ENCODE measurements at places on chromosomes 3 and 15. TPM values are rescaled to one million over a fixed set of nuclear protein-coding genes. Genes with fewer than 3 reads are reported as not detected.

DNA sequence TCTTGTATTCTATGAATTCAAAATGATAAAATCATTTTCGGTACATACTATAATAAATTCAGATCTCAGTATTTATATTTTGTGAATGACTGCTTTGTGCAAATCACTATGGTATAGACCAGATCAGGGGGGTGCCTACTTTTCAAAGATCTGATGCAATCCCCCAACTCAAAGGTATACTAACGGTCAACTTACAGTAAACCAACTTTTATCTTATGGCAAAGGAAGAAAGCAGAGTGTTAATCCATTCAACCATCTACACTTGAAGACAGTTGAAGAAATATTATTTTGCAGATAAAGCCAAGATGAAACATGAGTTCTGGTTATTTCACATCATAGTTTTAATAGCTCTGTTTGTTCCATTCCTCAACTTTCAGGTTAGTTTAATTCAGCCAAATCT is 197.1 kb downstream of the MEX3B start:
- no peak overlapping the region for H3K27ac ChIP-seq
- H3K36me3 ChIP-seq: no peaks in the 10 kb centered on the region
- no peak overlapping the region for H3K4me3 ChIP-seq
- H3K4me1 ChIP-seq: no peaks in the 10 kb centered on the region

DNA sequence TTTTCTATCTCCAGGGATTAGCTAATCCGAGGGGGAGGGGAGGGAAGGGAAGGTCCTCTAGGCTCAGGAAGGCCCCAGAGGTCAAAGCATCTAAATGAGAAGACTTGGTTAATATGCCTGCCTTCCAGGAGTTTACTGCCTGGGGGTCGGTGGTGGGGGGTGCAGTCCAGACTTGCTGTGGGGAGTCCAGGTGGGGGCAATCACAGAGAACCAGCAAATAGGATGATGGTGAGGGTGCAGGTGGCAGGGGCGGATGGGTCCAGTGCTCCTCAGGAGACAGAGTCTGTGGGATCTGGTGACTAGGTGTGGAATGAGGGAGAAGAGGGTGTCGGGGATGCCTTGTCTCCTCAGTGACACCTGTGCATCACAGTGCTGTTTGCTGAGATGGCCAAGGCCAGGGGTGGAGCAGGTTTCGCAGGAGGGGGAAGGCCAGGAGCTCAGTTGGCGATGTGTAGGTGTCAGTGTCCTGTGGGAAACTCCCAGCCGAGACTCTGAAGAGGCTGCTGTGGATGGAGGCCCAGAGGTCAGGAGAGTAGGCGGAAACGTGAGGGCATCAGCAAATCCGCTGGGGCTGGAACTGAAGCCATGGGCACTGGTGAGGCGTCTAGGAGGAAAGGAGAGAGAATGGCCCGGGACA is 8.1 kb downstream of the CFAP100 start:
- no peak overlapping the region for H3K27ac ChIP-seq
- no peaks in the 10 kb centered on the region for H3K4me1 ChIP-seq
- no peak overlapping the region for H3K4me3 ChIP-seq
- DNase-seq: no peak
- H3K36me3 ChIP-seq: no peaks in the 10 kb centered on the region
- peaks cover 2% of the 10 kb centered on the region for H3K27me3 ChIP-seq

- peak; percentile 83 for DNase-seq
- H3K4me3 ChIP-seq: peak overlapping the region; percentile 53
- H3K36me3 ChIP-seq: peaks cover 3% of the 10 kb centered on the region
- peaks cover 25% of the 10 kb centered on the region for H3K27me3 ChIP-seq
- peaks cover 20% of the 10 kb centered on the region for H3K4me1 ChIP-seq
Measured at GRCh38 chr15:31511707-31512310, 185.2 kb downstream of the KLF13 start.

GRCh38 chr3:100613721-100614390 is 4.5 kb downstream of the ADGRG7 start:
- H3K36me3 ChIP-seq: peaks cover 24% of the 10 kb centered on the region
- H3K4me1 ChIP-seq: peaks cover 7% of the 10 kb centered on the region
- H3K27ac ChIP-seq: no peak overlapping the region

DNA sequence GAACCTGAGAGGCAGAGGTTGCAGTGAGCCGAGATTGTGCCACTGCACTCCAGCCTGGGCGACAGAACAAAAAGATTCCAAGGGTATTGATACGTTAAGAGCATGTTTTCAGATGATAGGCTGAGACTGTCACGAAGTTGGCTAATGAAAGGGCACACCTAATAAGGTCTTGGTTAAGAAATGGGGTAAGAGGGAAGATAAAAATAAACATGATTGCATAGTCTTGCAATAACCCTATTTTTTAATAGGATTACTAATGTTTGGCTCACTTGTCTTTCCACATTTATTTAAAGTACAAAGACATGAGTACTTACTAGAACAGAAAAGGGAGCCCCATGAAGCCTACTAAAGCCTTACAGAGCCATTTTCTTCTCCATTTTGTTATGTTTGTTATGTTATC is 109.0 kb downstream of the FRMD4B start:
- no peaks in the 10 kb centered on the region for H3K36me3 ChIP-seq
- no peaks in the 10 kb centered on the region for H3K27me3 ChIP-seq
- H3K4me3 ChIP-seq: no peak overlapping the region
- no peak for DNase-seq
- peaks cover 20% of the 10 kb centered on the region for H3K4me1 ChIP-seq
- no peak overlapping the region for H3K27ac ChIP-seq

DNA sequence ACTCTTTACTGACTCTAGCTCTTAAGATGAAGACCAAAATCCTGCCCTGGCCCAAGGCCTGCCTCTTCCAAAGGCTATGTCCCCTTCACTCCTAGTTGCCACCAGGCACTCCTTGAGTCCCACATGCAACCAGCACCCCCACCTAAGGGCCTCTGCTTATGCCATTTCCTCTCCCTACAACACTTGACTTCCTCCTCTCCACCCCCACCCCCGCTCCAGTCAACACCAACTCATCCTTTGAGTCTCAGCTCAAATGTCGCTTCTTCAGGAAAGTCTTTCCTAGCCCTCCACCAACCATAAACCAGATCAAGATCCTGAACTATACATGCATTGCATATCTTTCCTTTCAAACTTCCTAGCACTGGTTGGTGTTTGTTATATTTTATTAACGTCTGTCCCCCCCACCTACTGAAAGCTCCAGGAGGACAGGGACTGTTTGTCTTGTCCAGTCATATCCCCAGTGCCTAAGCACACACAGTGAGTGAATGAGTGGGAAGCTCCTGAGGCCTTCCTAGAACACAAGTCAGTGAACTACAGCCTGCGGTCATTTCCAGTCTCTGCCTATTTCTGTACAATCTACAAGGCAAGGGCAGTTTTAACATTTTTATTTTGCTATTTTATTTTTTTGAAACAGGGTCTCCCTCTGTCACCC is 7.3 kb downstream of the TBC1D2B start:
- H3K27me3 ChIP-seq: no peaks in the 10 kb centered on the region
- peak overlapping the region; percentile 67 for H3K4me3 ChIP-seq
- H3K36me3 ChIP-seq: peaks cover 24% of the 10 kb centered on the region
- H3K4me1 ChIP-seq: peaks cover 33% of the 10 kb centered on the region
- H3K27ac ChIP-seq: no peak overlapping the region

- peaks cover 2% of the 10 kb centered on the region for H3K27me3 ChIP-seq
- H3K27ac ChIP-seq: no peak overlapping the region
- no peaks in the 10 kb centered on the region for H3K36me3 ChIP-seq
Measured at GRCh38 chr3:34364335-34364734, 565.9 kb downstream of the PDCD6IP start.

- H3K4me3 ChIP-seq: no peak overlapping the region
- no peaks in the 10 kb centered on the region for H3K36me3 ChIP-seq
- H3K27ac ChIP-seq: no peak overlapping the region
- no peaks in the 10 kb centered on the region for H3K27me3 ChIP-seq
- no peaks in the 10 kb centered on the region for H3K4me1 ChIP-seq
- DNase-seq: no peak
Measured at GRCh38 chr15:26537663-26538062, 235.2 kb downstream of the GABRB3 start.

GRCh38 chr3:153069598-153070510 is 92.2 kb upstream of the RAP2B start:
- H3K4me3 ChIP-seq: no peak overlapping the region
- no peaks in the 10 kb centered on the region for H3K36me3 ChIP-seq
- no peak overlapping the region for H3K27ac ChIP-seq
- no peaks in the 10 kb centered on the region for H3K4me1 ChIP-seq

GRCh38 chr3:111338059-111338698 is 203.8 kb upstream of the CD96 start:
- H3K27me3 ChIP-seq: no peaks in the 10 kb centered on the region
- no peaks in the 10 kb centered on the region for H3K36me3 ChIP-seq
- H3K27ac ChIP-seq: no peak overlapping the region
- no peak overlapping the region for H3K4me3 ChIP-seq
- peaks cover 17% of the 10 kb centered on the region for H3K4me1 ChIP-seq

FRG2C gene
- not detected for total RNA-seq

SEMA3G gene
- not detected for total RNA-seq

KNG1 gene
- not detected for total RNA-seq

ITIH1 gene
- total RNA-seq: not detected

SV2B gene
- total RNA-seq: not detected

UROC1 gene
- not detected for total RNA-seq

PFN2 gene
- 4.2 TPM for total RNA-seq

CHL1 gene
- total RNA-seq: not detected

RFX7 gene
- 29.4 TPM for total RNA-seq

CPOX gene
- 45.3 TPM for total RNA-seq
